Stimulated activated CD8-positive, alpha-beta memory T cell treated with anti-CD3 and anti-CD28 coated beads, Interleukin-4, amount 100 ng/mL, for 1 hour (primary cell): ENCODE measurements at places on chromosomes 6 and 20.

DNA sequence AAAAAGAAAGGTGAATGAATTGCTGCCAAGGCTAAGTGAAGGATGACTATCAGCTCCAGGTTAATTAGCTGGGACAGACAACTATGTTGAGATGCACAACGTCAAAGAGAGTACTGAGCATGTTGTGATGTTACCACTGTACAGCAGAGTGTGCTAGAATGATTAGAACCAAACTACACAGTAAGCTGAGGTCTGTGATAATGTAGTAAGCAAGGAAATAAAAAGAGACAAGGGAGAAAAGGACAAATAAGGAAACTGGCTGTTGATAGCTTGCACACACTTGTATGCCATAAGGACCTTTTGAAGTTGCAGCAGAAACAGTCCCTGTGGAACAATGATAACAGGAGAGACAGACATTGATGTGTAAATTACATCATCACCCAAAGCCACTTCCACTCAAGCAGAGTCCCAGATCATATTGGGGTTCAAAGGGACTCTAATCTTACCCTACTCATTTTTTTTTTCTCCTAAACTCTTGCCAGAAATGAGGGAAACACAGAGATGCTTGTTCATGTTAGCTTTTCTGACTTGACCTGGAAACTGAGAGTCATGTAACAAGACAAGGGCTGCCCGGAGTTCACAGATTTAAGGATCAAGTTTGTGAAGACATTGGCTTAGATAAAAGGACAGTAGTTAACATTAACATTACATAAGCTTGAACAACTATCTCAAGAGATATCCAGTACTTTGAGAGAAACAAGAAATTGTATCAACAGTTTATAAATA, 189.9 kb downstream of the CENPW start:
- no peak for DNase-seq

DNA sequence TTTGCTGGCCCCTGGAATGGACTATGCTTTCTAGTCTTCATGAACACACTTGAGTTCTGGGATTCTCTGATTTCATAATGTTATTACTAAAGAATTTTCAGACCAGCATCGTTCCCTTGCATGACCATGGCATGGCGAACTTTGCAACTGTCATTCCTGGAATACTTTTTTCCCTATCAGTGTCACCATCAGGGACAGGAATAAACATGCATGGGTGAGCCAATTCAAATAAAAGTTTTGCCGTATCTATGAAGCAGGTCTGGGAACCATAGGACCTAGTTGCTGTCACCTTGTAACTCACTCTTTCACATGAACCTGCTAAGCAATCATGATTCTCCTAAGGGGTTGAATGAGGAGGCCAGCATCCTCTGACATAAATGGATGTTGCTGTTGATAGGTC, 68.2 kb upstream of the AGPAT4 start:
- no peak for DNase-seq

GRCh38 chr20:5557123-5557522, 193.1 kb upstream of the SHLD1 start:
- no peak for DNase-seq

GRCh38 chr20:63452821-63453523, 19.5 kb downstream of the KCNQ2 start:
- no peak for DNase-seq
